ENCODE measurements at places on chromosomes 2 and 18.

DNA sequence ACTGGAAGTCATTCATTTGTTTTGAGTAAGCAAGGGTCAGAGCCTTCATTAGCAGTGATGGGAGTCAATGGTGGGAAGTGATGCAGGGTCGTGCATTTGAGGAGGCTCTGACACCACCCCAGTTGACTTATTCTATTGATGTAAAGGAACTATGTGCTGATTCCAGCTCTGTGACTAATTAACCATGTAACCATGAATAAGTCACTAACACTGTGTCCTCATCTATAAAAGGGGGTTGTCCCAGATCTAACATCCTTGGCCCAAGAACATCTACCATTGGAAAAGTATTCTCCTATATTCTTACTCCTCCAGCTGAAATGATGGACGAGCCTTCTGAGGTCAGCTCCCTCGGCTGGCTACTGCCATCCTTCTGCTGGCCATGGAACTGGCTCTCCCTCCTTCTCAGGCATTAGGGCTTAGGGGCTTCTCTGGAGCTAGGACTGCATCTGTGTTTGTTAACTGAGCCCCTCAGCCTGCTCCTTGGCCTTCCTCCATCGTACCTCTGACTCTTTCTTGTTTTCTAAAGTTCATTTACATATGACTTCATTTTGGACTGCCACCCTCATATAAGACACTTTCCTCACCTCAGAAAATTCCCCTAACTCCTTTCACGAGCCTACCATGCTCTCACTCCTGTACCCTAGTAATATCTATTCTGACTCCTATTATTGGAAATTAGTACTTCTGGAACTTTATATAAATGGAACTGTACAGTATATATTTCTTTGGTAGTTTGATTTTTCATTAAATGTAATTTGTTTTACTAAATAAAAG is 115.5 kb downstream of the KCTD1 start:
- DNase-seq: no peak

- no peak for DNase-seq
These were observed 50.7 kb downstream of the STRN start for GRCh38 chr2:36915627-36916026.

- DNase-seq: no peak
These were observed 583 bp downstream of the HIBCH start for GRCh38 chr2:190318931-190319554.

GRCh38 chr18:74146756-74147155 is 878 bp downstream of the FBXO15 start:
- DNase-seq: no peak

GRCh38 chr2:17206771-17207170 is 311.5 kb downstream of the RAD51AP2 start:
- DNase-seq: no peak

DNA sequence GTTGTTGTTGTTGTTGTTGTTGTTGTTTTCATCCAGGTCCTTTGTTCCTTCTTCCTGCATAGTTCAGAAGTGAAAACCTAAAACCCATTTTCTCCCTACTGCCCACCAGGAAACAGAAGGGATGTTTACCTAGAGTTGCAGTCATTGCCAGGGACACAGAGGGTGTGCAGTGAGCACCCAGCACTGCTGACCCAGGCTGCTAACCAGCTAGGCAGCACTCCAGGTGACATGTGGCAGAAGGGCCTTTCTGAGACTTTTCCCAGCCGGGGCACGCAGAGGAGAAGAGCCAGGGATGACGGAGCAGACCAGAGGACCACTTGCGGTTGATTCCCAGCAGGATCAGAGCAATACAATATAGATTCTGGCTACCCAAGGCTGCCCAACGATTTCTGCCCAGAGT is 286.3 kb downstream of the BCL11A start:
- no peak for DNase-seq

DNA sequence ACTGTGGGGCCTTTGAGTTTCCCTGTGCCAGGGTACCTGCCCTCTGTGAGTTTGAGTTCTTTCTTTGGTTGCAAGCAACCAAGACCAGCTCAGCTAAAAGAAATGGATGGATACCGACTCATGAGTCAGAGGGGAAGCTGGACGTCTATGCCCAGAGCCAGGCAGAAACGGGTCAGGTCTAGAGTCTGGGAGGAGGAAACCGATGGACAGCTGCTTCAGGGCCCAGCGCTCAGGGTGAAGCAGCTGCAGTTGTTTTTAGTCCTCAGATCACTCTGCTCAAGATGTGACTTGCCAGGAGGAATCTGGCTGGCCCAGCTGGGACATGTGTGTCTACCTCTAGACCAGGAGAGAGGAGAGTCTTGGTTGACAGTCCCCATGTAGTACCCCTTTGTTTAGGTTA is 10.1 kb upstream of the TYMS start:
- no peak for DNase-seq

- no peak for DNase-seq
These were observed 58.1 kb upstream of the SDC1 start for GRCh38 chr2:20282916-20283592.

GRCh38 chr2:100976645-100977391 is 25.3 kb upstream of the RPL31 start:
- DNase-seq: no peak
